ENCODE measurements at places on chromosomes 1 and 21.

DNA sequence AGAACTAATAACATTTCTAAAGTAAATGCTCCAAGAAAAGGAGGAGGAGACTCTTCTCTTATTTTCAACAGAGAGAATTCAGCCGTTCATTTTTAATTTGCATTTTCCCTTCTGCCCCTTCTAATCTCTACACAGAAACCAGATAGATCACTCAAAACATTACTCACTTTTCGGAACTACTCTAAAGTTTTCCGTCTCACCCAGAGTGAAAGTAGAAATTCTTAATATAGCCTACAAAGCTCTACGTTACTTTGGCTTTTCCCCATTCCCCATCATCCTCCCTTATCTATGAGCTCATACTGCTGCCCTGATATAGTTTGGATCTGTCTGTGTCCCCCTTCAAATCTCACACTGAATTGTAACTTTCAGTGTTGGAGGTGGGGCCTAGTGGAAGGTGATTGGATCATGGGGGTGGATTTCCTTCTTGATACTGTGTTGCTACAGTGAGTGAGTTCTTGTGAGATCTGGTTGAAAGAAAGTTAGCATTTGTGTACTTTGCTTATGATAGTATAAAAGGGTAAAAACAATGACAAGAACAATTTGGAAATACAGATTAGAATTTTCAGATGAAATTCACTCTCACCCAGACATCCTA is 188.2 kb downstream of the AMY1C start:
- DNase-seq, result no peak

GRCh38 chr21:42739061-42739931 is 85.9 kb downstream of the PDE9A start:
- DNase-seq, result no peak

DNA sequence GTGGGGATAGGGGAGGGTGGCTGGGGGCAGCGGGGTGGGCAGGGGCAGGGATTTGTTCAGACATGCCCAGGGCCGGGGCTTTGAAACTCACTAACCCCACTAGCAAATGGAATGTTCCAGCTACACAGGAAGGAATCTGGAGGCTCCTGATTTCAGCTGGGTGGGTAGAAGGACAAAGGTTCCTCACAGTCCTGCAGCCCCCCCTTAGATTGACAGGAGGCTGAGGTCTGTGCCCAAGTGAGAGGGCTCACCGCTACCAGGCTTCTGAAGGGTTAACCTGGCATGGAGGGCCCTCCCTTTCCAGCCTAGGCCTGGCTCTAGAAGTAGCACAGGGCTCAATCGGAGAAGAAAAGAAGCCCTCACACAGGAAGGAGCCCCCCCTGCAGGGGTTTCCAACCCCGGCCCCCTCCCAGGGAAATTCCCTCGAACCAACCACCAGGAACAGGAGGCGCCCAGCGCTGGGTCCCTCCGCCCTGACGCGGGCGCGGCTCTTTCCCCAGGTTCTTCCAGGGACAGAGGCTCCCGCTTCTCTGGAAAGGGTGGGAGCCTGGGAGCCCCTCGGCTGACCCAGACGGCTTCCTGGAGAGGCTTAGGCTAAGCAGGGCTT is 3.3 kb downstream of the EPHA2 start:
- DNase-seq, result no peak

DNA sequence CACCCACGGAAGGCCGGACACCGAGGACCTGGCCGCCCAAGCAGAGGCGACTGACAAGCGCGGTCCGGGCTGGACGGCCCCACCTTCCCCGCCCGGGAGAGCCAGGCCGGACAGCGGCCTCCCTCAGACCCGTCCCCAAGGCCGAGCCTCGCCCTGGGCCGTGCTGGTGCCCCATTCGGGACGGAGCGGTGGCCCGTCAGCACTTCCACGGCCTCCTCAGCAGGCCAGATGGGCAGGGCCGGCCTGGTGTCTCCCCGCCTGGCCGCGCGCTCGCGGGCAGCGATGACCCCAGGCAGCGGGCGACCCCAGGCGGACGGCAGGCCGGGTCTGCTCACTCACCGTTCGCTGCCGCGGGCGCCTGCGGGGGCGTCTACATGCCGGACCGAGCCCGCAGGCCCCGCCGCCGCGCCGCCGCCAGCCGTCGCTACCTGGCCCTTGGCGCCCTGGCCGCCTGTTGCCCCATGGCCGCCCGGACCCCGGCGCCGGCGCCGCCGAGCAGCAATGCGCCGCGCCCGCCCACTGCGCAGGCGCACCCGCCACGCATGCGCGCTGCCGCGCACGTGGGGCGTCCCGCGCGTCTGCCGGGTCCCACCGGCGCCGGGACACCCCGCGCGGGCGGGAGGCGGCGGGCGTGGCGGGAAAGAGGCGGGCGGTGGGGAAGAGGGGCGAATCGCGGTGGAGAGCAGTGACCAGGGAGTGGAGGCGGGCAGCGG is at the start of gene NADK:
Gene NADK, minus strand, starts transcription at position 521 of the 713 bp plus-strand sequence. CDS start 13,064 bp downstream, outside the sequence.
- DNase-seq, result peak; percentile 87

DNA sequence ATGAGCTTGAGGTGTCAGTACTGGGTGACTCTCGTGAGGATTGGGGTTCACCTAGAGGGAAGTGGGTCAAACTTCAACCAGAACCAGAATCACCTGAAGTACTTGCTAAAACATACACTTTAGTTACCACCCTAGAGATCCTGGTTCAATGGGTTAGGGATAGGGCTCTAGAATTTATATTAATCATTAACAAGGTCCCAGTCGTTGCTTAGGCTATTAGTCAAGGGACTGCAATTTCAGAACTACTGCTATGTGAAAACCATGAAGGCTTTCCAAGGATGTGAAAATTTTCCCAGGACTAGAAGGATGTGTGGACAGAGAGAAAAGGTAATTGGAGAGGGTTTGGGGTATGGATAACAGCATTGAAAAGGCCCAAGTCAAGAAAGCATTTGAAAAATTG is 162.6 kb downstream of the GRIK1 start:
- DNase-seq, result no peak

DNA sequence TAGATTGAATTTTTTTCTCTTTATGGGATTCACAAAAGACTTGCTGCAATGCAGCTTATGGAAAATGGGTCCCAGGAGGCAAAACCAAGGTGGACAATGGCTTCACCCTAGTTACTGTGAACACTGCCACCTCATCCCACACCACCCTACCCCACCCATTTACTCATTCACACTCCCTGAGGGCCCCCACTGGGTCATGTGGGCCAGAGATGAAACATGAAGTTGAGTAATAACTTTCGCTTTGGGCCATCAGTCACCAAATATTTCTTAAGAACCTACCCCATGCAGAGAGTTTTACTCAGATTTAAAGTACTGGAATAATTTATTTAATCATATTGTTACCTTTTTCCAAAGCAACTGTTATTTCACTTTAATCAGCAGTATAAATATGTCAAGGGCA is 191.8 kb downstream of the TPR start:
- no peak for DNase-seq

DNA sequence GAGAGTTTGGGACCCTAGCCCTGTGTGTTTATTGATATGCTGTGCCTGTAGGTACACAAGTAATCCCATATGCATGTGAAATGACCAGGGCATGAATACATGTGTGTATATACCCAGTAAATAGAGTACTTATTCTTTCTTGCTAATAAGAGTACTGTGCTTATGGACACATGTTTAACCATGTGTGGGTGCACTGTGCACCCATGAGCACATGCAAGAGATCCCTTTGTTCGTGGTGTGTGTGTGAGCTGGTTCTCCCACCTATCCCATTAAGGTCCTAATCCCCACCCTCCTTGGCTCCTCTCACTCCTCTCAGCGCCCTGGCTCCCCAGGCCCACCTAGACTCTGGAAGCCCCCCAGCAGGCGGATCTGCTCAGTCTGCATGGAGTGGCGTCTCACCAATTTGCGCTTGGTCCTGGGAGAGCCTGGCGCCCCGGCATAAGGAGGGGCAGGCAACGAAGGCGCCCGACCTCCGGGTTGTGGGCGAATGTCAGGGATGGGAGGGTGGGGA is 2.2 kb upstream of the LIX1L start:
- DNase-seq, result no peak

DNA sequence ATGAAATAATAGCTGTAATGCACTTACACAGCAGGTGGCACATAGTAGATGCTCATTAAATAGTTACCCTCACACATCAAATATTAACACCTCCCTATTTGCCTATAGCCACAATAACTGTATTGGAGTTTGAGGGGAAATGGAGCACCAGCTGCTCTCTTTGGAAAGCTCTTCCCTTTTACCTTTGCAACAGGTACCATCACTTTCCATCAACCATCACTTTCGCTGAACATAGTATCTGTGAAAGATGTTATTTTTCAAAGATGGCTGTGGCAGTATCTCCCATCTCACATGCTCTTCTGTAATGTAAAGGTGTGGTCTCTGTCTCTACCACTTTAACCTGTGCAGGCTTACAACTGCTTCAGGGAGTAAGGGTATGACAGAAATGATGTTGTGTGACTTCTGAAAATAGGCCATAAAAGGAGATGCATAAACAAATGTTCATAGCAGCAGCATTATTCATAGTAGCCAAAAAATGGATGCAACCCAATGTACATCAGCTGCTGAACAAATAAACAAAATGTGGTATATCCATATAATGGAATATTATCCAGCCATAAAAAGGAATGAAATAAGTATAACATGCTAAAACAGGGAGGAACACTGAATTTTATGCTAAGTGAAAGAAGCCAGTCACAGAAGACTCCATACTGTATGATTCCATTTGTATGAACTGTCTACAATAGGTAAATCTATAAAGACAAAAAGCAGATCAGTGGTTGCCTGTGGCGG is 288.3 kb downstream of the AKT3 start:
- DNase-seq, result no peak

DNA sequence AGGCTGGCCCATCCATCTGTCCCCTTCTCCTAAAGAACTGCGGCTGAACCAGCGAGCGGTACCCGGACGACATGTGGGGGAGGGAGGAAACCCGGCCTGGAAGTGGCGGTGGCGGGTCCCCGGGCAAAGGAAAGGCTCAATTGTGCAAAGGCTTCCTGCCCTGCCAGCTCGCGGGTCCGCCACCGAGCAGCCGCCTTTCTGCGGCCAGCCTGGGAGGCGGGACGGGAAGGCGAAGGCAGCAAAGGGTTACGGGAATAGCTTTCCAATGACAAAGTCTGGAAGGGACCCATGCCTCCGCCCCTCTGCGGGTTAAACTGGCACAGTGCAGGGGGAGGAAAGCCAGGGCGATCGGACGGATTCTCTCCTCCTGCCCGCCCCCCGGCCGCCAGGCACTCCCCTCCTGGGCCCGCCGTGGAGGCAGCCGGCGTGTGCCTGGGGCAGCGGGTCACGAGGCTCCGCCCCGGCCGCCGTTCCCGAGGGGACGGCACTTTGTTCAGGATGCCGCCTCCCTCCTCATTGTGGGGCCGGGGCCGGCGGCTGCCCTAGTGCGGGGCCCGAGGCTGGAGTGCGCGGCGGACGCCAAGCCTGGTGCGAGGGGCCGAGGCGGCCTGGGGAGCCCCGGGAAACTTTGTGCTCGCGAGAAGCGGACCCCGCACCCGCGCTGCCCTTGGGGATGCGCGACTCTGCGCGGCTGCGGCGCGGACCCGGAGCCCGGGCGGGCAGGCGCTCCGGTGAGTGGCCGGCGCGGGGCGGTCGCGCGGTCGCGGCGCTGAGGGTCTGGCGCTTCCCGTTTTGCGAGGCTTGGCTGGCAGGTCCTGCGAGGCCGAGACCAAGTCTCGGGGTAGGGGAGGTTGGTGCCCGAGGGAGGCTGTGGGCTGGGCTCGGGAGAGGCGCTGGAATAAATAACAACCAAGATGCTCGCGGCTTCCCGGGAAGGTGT is at the start of gene NAV1:
Gene NAV1, plus strand, starts transcription at position 516 of the 940 bp plus-strand sequence. CDS start 83,758 bp downstream, outside the sequence.
- peak; percentile 47 for DNase-seq

DNA sequence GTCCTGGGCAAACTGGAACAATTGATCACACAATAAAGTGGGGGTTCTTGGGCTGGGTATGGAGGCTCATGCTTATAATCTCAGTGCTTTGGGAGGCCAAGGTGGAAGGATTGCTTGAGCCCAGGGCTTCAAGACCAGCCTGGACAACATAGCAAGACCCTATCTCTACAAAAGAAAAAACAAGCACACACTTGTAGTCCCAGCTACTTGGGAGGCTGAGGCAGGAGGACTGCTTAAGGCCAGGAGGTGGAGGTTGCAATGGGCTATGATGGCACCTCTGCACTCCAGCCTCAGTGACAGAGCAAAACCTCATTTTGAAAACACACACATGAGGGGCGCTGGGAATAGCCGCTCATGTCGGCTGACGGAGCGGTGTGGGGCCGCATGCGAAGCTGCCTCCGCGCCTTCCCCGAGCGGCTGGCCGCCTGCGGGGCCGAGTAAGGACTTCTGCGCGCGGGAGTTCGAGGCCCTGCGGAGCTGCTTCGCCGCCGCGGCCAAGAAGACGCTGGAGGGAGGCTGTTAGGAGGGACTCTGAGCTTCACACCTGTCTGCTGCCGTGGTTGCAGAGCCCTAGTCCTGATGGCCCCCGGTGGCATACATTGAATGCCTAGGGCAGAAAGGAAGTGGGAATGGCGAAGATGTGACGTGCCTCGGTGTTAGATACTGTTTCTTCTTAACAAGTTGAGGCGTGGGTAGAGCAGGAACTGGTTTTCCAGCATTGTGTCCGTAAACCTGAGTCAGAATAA is 59.5 kb downstream of the ACBD3 start:
- no peak for DNase-seq

- DNase-seq, result no peak
These were observed 112.1 kb downstream of the DTL start for GRCh38 chr1:212147581-212148033.

DNA sequence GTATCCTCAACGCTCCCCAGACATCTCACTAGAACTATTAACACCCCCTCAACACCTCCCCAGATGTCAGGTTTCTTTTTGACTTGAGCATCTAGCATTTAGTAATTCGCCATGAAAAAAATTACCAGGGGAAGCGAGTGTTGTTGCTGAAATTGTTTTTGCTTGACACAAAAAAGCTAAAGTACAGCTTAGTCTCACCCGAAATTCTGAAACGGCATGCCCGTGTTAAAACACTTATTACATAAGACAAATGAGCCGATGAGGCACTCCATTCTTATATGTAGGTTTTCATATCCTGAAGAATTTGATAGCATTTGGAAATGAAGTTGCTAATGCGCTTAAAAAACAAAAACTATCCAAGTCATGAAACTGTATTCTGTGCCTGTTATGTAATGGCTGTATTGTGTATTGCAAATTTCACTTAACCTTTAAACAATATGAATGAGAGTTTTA is 1.3 kb upstream of the NRIP1 start:
- no peak for DNase-seq

DNA sequence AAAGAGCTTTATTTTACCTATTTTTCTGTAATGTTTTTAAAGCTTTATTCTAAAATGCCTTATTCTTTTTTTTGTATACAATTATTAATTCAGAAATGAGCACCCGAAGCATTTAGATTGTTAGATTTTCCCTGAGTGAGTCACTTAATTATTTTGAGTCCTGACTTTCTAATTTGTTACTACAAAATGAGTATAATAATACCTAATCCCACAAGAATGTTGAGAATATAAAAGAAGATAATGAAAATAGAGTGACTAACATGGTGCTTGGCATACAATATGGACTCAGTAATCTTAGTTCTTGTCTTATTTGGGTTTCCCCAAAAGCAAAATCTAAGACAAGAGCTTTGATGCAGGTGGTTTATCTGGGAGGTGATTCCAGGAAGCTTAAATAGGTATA is 142.2 kb downstream of the LHX8 start:
- no peak for DNase-seq

GRCh38 chr1:39440856-39441255 is 50.6 kb upstream of the BMP8A start:
- DNase-seq, result no peak

- DNase-seq, result no peak
These were observed 71.0 kb downstream of the SSBP3 start for GRCh38 chr1:54335011-54335754.

Measured in NCI-H446 (cell line).